GOT3 (cell line): ENCODE measurements at places on chromosomes 16 and 17.
A peak's percentile ranks its signal among the peaks of the same experiment; 100 is the strongest.

- DNase-seq: no peak
Observed at GRCh38 chr16:35533683-35534082, 2074.3 kb downstream of the TP53TG3F start.

DNA sequence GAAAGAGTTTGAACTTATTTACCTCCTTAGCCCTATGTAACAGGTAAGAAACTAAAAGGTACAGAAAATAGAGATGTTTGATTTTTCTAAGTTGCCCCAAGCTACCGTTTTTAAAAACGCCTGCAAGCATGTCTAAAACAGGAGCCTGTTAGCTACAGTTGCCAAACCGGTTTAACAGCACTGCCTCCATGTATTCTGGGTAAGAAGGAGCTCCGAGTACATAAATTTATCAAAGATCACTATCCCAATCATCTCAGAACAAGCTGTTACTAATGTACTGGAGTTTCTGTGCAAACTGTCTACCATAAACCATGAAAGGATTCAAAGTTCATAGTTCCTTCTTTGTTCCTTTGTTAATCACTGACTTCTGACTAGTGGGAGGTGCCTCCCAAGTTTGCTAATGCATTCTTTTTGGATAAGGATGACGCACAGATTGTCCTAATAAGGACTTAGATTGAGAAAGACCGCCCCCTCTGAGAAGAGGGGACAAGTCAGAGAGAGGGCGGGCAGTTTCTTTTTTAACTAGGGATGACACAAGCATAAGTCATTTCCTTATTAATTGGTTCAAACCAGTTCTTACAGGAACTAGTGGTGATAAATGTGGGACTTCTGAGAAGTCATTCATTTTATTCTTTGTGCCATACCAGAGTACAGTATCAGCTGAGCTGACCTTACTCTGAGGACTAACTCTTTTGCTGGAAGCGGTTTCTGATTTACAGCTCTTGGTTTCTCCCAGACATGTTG, 55.3 kb downstream of the TUBD1 start:
- DNase-seq: peak; percentile 43

DNA sequence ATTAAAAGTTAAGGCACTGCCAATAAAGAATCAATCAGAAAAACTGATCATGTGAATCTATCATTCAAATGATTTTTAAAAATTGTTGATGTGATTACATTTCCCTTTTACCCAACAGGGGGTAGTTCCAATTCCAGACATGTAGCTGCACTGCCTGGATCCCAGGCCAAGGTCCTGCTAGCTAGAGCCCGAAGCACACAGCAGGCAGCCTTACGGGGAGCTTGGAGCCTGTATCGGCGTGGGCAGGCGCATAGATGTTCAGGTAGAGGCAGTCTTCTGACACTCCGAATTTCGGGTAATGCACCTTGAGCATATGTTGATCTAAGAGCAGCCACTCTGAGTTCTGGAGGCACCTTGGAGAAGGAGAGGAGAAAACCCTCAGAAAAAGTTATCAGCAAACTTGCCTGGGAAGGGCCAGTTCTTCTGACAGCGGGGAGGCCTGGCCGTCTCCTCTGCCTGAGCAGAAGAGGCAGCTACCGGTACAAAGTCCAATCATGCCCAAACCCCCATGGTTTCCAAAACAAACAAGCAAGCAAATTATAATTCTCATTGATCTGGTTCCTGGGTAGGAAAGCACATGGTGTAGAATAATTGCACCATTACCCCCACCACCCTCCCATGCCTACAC, 3.6 kb downstream of the CES5A start:
- DNase-seq: no peak

DNA sequence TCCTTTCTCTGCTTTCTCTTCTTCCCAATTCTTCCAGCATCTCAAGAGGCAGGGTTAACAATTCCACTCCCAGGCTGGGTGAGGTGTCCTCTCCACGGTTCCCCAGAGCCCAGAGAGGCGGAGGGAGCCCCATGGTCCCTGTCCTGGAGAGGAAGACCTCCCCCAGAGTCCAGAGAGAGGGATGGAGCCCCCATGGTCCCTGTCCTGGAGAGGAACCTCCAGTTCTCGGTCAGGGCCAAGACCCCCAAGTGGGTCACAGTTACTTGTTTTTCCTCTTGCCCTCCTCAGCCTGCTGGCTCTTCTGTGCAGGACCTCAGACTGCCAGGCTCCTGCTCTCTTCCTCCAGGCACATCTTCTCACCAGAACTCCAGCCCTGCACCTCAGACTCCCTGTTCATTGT, 135.2 kb downstream of the RPTOR start:
- no peak for DNase-seq
